ENCODE measurements at places on chromosomes 4 and X.

DNA sequence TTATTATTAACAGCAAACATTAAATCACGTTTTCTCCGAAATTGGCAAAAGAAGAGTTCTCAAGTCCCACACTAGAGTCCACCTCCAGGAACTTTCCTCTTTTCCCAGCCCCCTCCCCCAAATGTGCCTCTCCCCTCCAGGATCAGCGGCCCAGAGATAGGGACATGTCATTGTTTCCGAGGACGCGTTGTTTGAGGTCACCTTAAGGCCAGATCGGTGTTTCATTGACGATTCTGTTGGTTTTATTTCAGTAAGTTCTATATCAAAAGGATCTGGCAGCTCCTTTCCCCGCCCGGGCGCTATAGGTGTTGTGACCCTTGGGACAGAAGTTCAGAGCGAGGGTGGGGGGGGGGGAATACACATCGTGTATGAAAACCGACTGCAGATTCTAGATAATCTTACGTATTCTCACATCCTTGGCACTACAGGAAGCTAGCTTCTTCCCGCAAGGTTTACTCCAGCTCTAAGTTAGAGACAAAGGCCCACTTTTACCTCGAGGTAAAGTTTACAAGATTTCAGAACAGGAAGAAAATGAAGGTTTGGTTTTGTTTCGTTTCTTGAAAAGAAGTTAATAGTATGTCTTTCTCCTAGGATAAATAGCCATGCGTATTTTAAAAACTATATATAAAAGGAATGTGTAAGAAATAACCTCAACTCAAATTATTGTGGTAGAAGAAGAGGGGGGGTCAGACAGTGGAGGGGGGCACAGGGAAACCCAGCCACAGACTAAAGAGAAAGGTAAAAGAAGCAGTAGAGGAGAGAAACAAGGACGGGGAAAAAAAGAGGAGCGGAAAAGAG lies 739 bp upstream of the MSX1 start:
- no peak for DNase-seq

GRCh38 chrX:68917799-68918198 lies 89.0 kb downstream of the EFNB1 start:
- DNase-seq: no peak

GRCh38 chrX:69028761-69029120 lies 136.5 kb downstream of the PJA1 start:
- no peak for DNase-seq

- DNase-seq: no peak
These were observed 44.9 kb downstream of the CENPC start for GRCh38 chr4:67500373-67500772.

DNA sequence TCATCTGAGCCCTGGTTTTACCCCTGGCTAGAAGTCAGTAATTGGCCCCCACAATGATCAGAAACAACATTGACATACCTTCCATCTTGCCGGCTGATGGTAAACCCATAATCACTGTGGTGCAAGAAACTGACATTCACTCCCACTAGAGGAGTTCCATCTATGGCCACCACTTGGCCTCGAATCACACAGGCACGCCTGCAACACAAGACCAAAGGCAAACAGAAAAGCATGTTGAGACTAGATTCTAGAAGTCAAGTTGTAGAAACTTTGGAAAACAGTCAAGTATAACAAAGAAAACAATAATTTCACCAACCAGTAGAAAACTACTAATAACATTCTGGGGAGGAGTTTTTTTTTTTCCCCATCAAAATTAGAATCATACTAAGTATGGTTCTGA lies 183.4 kb downstream of the SH2D1A start:
- DNase-seq: no peak

DNA sequence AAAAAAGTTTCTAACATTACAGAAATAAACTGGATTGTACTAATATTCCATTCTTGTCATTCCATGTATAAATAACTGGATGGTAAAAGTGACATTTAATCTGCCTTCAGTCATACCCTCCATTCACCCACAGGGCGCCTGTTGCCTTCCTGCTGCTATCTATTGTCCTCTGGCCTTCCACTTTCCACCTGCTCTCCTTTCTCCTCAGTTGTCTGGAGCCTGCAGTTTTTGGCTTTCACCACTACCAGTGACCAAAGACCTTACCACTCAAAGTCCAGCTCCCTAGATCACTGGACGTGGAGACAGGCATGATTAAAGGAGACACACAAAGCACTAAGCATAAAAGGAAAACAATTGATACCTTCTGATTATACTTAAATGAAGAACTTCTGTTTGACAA lies 46.2 kb upstream of the NHS start:
- no peak for DNase-seq

- no peak for DNase-seq
These were observed 105.0 kb downstream of the RAB28 start for GRCh38 chr4:13378973-13379759.

GRCh38 chrX:120308959-120309872 lies 2.0 kb downstream of the TMEM255A start:
- DNase-seq: peak; percentile 51

DNA sequence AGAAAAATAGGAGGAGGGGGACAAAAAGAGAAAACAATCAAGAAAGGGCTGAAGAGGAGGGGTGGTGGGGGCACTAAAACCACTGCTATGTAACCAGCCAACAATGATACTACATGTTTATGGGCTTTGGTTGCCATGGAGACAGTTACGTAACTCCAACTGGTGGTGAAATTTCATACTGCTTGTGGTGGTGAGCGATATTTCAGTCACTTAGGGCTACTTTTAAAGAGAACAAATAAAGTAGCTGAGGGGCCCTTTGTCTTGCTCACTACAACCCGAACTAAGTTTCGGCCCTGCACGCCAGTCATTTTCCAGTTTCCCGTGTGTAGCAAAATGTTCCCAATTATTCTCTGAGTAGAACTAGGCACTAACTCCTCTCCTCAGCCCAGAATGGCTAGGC lies 275.2 kb upstream of the EDA2R start:
- DNase-seq: no peak

GRCh38 chr4:70818173-70818855 lies 21.4 kb downstream of the GRSF1 start:
- DNase-seq: no peak

DNA sequence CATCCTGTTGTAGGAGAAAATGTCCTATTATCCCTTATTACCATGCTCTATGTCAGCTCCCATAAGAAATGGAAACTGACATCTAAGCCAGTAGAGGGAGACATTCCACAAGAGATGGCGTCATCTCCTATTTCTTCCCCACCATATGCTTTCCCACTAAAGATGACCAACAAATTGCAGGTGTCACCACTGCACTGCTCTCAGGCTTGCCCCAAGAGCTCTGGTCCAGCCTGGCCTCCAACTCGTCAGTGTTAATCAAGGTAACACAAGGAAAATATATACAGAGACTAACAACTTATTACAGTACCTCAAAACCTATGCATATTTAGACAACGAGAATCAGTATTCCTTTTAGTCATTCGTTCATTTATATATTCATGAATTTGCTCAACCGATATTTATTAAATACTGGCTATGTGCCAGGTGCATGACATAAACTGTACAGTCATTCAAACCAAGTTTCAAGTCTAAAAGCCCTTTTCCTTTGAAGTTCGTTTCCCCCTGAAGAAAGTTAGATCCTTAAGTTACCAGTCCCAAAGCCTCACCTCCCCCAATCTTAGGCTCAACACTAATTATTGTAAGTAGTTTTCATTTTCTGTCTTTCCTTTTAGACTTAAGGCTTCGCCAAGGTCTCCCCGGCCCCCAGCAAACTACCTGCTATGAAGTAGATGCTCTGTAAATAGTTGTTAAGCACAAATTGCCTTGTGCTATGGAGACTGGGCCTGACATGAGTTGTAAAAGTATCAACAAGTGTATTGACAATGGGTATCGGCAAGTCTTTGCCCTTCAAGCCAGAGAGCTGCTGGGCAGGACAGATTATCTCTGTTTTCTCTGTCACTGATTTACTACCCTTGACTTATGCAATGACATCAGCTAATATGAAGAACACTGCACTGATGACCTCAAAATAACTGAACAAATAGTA lies 3.1 kb upstream of the FGB start:
- DNase-seq: no peak

DNA sequence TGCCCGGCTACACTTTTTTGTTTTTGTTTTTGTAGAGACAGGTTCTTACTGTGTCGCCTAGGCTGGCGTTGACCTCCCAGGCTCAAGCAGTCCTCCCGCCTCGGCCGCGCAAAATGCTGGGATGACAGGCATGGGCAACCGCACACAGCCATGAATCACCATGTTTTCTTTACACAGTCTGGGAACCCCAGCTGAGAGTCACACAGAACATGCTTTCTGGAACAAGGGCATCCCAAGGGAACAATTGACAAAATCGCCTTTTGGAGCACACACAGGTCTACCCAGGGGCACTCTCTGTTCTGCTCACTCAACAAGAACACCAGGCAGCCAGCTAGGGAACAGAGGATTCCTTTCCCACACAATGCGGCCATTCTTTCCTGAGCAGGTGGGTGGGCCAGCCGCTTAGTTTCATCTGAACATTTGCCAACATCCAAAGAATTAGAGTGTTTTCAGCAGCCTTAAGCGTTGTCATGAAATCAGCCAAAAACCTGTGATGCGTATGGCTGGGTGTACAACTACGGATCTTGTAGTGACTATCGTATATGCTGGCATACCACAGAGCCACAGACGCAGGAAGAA lies 15.7 kb downstream of the PRKX start:
- no peak for DNase-seq

- DNase-seq: no peak
These were observed 124.9 kb upstream of the POF1B start for GRCh38 chrX:85504381-85504780.

- DNase-seq: no peak
These were observed 494 bp downstream of the SPOCK3 start for GRCh38 chr4:167233685-167234315.

- no peak for DNase-seq
These were observed 72.2 kb downstream of the CCKAR start for GRCh38 chr4:26418107-26418506.

- DNase-seq: no peak
These were observed 8.1 kb downstream of the PSAPL1 start for GRCh38 chr4:7426525-7427171.

DNA sequence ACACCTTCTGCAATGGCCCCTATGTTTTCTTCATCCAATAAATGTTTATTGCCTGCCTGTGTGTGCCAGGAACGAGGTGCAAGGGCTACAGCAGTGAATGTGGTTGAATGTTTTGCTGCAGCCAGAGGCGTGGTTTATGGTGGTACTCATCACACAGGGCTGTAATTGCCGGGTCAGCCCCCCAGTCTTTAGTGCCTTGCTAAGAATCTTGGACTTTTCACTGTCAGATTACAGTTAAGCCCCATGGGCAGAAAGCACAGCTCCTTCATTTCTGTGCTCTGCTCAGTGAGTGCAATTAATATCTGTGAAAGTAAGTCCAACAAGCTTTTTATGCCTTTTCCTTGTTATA lies 67.8 kb downstream of the TAPT1 start:
- DNase-seq: no peak
